ENCODE measurements at places on chromosomes 7 and 10.

DNA sequence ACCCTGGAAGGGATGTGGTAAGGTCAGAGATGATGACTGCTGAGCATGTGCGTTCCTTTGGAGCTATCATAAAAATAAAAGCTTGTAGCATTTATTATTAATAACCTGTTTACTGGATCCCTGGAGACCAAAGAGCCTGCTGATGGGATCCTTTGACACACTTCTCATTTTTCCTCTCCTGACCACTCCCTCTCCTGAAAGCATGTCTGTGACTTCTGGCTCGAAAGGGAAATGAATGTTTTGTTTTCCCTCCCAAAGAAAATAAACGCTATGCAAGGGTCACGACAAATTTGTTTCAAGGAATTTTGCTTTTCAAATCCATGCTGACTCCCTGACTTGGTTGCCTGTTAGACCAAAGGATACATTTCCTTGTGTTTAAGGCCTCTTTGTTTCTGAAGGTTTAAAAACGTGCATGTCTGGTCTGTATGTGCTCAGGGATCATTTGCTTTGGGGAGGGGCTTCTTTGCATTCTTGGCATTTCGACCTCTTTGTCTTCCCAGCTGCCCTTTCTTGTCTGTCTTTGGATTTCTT lies 185.1 kb upstream of the AGK start:
- no peak for DNase-seq

- DNase-seq, result no peak
Measured at GRCh38 chr7:36860681-36861080, 136.4 kb upstream of the AOAH start.

DNA sequence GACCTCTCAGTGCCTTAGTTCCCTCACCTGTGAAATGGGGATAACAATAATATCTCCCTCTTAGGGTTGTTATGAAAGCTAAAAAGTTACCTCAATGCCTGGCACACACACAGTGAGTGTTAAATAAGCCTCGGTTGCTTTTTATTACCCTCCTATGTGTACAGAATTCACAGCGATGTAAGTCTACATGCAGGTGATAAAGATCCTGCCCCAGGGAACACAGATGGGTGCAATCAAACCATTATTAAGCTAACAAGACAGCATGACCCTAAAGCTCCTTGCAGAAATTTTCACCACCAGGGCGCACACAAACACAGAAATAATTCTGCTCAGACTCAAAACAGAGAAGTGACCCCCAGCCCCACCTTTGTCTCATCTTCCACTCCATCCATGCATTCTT lies 261.9 kb downstream of the SNX10 start:
- DNase-seq, result no peak

DNA sequence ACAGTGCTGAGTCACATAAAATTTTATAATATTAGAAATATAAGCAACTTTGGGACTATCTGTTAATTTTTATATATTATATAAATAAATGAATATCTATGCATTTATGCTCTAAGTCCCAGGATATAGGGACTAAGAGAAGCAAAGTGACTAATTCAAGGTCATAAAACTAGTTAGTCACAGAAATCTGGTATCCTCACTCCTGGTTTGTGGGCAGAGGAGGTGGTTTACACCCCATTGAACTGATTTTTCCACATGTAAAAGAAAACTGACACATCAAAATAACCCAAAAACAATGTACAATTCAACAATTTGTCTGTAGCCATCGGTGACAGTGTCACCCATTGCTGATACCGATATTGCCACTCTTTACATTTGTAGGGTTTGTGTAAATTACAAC lies 3.0 kb downstream of the PCLO start:
- no peak for DNase-seq

Data from NCI-H524 (cell line).